ENCODE measurements at places on chromosomes 1 and 21. TPM values are rescaled to one million over a fixed set of nuclear protein-coding genes. Genes with fewer than 3 reads are reported as not detected.

Gene CC2D1B
- 19.5 TPM for total RNA-seq

Gene MPC2
- 211 TPM for total RNA-seq

Gene CPT2
- total RNA-seq = 20.4 TPM

Gene ACTL8
- total RNA-seq = not detected

Gene EFNA3
- 1.2 TPM for total RNA-seq

Gene C1orf226
- 2.0 TPM for total RNA-seq

Gene PADI2
- total RNA-seq = 1.3 TPM

Gene VANGL2
- total RNA-seq = 1.4 TPM

Gene ADAMTS4
- total RNA-seq = 24.0 TPM

Gene INSRR
- total RNA-seq = 0.24 TPM

Gene RGS16
- 1.9 TPM for total RNA-seq

Gene SVBP
- total RNA-seq = 17.7 TPM

Gene TRAPPC10
- total RNA-seq = 22.2 TPM

Gene KCNA3
- total RNA-seq = 0.62 TPM

Gene ETV3L
- not detected for total RNA-seq

Gene MPL
- 1.6 TPM for total RNA-seq

Gene SLC66A1
- total RNA-seq = 7.5 TPM

Gene FLG2
- total RNA-seq = not detected

Gene NR5A2
- 0.89 TPM for total RNA-seq

Gene CFAP107
- total RNA-seq = not detected

Gene GLMP
- total RNA-seq = 15.2 TPM

Gene SELP
- 10.6 TPM for total RNA-seq

Gene S100A4
- total RNA-seq = 107 TPM

Gene DNAJC28
- total RNA-seq = 4.6 TPM

Gene PAQR6
- 2.6 TPM for total RNA-seq

Gene FAM229A
- 3.2 TPM for total RNA-seq

Gene F3
- 29.1 TPM for total RNA-seq

Gene FCRL4
- not detected for total RNA-seq

Gene LCE3E
- total RNA-seq = not detected

Gene MANEAL
- total RNA-seq = 2.1 TPM

Gene OR2T35
- not detected for total RNA-seq

Gene MAGI3
- 8.6 TPM for total RNA-seq

Gene SPRR1A
- total RNA-seq = not detected

Gene MROH9
- total RNA-seq = not detected

Gene HCN3
- 2.2 TPM for total RNA-seq

Gene RHD
- total RNA-seq = not detected

Gene CACNA1S
- total RNA-seq = 0.19 TPM

Gene FCN3
- 32.2 TPM for total RNA-seq

Gene SH2D1B
- not detected for total RNA-seq

Gene TSACC
- total RNA-seq = not detected

Gene SPRR2G
- total RNA-seq = not detected

Gene KLHDC9
- total RNA-seq = 10.7 TPM

Gene PSRC1
- total RNA-seq = 0.59 TPM

Gene BSND
- total RNA-seq = not detected

Gene GJA4
- total RNA-seq = 34.7 TPM

Gene SHE
- total RNA-seq = 16.8 TPM

Gene CELA3A
- not detected for total RNA-seq

Gene RNF11
- 137 TPM for total RNA-seq

Gene KIRREL1
- total RNA-seq = 10.9 TPM
